ENCODE measurements at places on chromosomes 4 and X.

DNA sequence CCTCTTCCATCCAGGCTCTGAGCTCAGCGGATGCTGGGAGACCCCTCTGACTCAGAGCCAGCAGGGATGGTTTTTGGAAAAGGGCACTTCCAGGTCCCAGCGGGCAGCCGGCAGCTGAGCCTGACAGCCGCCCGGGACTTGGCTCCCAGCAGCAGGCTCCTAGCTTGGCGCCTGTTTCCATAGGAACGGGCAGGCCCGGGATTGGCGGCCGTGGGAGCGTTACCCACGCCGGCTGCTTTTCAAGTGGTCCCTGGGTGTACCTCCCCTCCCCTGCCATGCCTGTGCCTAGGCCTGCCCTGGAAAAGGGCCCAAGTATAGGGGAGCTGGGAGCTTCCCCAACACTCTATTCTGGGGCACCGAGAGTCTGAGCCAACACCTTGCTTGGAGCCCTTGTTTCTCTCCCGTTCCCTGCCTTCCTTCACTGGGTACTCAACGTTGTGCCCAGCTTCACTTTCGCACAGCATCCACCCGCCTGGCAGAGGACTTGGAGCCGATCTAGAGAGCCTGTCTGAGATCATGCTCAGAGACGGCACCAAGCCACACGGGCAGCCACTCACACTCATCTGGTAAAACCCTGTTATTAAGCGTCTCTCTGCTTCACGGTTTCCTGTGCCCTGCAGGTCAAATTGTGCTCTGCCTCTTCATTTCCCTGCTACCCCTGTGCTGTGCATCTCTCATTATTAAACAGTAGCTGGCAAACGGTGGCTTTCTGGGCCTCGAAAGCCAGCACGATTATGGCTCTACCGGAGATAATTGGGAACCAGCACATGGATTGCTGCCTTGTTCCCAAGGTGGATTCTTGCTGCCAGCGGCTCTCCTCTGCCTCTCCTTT, 521.5 kb downstream of the BCOR start:
- DNase-seq = no peak

DNA sequence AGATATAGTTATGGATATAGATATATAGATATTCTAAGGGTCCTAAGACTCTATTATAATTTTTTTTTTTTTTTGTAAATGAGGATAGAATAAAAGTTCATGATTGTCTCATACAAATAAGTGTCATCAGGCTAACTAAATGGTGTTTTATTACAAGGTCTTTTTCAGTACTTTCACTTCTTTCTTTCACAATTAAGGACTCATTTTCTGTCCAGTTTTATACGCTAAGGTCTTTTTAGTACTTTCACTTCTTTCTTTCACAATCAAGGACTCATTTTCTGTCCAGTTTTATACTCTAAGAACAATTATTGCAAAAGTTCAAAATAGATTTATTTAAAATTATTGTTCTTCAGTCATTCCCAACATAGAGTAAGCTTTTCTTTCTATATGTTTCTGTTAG, 32.7 kb downstream of the RUFY3 start:
- no peak for DNase-seq

- no peak for DNase-seq
Observed at GRCh38 chrX:133250184-133251100, 32.3 kb upstream of the TFDP3 start.

DNA sequence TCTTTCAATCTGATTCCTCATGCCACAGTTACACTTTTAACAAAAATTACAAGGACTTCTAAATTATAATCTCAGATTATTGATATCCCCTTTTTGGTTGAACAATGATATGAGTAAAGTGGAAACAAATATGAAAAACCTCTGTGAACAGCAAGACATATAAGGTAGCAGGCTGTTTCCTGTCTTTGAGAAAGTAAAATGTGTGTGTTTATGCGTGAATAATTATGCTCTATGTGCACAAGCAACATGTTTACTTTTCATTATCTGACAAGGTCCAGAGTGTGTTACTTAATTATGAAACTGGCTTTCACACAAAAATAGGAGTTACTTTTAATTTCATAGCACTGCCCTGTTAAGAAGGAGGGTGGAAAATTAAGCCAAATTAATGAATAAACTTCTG, 43.1 kb downstream of the DDIT4L start:
- DNase-seq = no peak

DNA sequence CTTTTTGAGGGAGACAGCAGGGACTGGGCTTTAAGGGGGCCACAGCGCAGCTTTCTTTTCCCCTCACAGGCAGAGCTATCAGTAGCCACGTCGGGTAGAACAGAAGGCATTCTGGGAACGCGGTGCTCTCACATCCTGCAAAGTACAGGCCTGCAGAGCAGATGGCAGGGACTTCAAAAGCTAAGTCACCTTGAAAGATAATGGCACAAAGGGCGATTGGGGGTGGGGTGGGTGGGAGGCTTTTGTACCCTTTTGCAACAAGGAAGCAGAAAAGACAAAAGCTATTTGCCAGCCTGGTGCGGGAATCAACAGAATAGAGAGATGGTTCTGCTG, 93.9 kb downstream of the PHKA2 start:
- DNase-seq = no peak

GRCh38 chr4:140829825-140830224, 73.6 kb upstream of the TBC1D9 start:
- no peak for DNase-seq

GRCh38 chrX:155028877-155029291, 2.2 kb downstream of the FUNDC2 start:
- DNase-seq = no peak

DNA sequence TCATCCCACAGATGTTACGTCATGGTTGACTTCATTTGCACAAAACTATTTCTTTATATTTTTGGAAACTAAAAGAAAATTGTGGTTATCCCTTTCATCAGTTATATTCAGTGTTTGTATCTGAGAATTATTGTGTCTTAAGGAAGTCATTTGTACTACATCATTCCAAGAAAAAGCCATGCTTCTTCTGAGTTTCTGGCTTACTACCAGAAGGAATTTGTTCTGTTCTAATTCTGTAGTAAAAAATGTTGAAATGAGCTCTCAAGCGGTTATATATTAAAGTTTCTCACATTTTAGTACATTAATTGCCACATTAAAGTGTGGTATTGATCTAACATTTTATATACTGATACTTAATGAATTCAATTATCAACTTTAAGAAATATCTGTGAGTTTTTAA, 1844.5 kb downstream of the PCDH7 start:
- DNase-seq = no peak

DNA sequence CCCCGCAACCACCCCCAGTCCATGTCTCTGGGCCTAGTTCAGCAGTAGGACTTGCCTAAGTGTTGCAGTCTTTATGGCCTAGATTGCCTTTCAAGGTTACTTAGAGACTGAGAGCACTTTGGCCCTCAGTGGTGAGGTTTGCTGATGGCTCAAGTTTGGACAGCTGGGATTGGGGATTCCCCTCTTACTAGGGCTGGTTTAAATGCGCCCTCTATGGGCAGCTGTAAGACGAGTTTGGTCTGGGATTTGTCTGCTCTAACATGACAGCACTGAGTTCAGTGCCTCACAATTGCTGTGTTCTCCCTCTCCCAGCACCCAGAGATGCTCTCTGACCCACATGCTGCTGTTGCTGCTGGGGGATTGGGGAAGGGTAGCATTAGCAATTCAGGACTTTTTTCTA, 23.1 kb downstream of the DACH2 start:
- DNase-seq = no peak

Data from NCI-H2029 treated with DMSO at 0.1 percent for 48 hours (cell line).